ENCODE measurements at places on chromosomes 12 and 14.

DNA sequence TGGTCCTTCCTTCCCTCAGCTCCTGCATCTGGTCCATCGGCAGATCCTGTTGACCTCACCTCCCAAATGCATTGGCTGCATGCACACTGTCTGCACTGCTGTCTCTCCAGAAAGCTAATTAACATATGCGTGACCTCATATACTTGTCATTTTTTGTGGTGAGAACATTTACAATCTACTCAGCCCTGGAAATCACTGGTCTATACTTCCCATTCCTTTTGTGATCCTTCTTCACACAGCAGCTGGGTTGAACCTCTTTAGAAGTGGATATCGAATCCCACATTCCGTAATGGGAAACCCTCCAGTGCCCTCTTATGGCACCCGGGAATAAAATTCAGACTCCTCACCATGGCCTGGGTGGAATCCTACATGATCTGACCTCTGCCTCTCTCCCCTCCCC is 45.0 kb downstream of the SMOC1 start:
- no peak for DNase-seq

- DNase-seq, result no peak
Observed at GRCh38 chr14:99268810-99269707, 2.9 kb downstream of the BCL11B start.

- DNase-seq, result no peak
Observed at GRCh38 chr14:58364316-58364715, 31.4 kb upstream of the TOMM20L start.

- no peak for DNase-seq
Observed at GRCh38 chr14:36835128-36835527, 173.5 kb downstream of the PAX9 start.

DNA sequence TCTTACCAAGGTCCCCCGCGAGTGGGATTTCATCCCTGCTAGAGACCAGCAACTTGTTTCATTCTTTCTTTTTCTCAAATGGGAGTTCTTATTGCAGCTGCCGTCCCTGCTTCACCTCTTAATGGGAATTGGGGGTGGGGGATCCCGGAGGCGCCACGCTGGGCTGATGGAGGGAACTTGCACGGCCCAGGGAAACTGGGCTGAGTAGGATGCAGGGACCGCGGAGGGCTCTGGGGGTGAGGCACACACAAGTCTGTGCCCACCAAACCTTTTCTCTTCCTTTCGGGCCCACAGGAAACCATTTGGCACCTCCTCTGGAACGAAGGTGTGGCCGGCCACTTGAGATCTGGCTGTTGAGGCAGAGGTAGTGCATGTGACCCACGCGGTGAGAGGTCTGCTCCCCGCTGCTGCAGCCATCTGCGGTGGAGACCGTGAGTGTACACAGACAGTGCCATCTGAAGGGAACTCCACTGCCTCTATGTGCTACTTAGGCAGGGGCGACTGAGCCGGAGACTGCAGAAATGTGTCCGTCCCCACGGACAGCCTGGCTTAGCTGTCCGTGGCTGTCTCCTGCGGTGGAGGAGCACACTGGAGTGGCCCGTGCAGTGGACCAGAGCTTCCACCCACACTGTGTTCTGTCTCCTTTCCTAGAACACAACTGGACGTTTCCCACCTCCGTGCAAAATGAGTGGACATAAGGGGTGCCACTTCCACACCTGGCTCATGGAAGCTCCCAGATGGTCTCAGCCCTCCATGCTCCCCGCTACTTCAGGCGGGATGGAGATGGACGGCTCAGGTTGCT is 42.1 kb upstream of the TESC start:
- no peak for DNase-seq

DNA sequence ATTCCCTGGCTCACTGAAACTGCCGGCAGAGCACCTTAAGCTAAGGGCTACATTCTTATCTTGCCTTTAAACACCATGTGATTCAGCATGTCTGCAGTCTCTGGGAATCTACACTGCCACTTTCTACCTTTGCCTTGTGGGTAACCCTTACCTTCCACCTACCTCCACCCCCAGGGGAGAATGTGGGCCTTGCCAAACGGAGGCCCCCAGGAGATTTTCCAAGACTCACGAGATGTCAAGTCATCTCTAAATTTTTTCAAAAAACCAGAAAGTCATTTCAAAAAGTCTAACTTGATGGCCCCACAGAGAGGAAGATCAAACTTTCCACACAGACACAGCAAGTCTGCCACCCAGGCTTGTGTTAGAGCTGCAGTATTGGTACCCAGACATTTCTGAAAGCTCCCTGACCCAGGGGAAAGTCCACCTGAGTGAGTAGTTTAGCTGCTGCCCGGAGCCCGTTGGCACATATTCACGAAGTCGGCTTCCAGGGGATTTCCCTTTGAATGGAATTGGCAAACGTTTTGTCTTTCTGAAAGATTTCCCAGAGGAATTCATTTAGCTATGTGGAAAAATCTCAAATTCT is 4.7 kb upstream of the PSMA6 start:
- peak; percentile 61 for DNase-seq

DNA sequence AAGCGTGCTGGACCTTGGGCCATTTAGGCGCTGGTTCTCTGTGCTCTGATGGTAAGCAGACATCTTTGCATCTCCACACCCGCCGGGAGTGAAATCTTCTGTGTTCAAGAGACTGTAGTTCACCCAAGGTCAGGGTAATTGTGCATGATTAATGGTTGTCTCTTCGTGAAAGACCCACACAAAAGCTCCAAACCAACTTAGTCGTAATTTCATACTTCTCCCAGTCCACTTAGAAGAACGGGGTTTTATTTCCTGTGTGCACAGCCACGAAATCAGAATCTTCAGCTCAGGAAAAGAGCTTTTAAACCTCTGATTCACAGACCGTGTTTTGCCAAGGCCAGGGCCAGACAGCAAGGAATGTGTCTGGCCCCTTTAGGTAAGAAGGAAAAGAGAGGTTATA is 640.9 kb downstream of the MED13L start:
- DNase-seq, result no peak

- no peak for DNase-seq
Observed at GRCh38 chr12:42679466-42679865, 89.9 kb upstream of the PRICKLE1 start.

GRCh38 chr14:92040431-92041051 is 682 bp upstream of the TRIP11 start:
- no peak for DNase-seq

GRCh38 chr12:77686760-77687159 is 143.9 kb upstream of the NAV3 start:
- no peak for DNase-seq

DNA sequence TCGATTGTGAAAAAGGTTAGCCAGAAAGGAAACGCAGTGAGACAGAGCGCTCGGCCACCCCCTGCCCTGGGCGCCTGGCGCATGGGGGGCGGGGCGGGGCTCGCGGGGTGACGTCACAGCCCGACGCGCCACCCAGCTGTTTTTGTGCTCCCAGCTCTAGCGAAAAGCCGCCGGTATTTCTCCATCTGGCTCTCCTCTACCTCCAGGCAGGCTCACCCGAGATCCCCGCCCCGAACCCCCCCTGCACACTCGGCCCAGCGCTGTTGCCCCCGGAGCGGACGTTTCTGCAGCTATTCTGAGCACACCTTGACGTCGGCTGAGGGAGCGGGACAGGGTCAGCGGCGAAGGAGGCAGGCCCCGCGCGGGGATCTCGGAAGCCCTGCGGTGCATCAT is at the start of gene GABARAPL1:
GABARAPL1 (plus strand) TSS at position 139 of the 393 bp plus-strand sequence; CDS start at position 392, 253 bp downstream.
- peak; percentile 79 for DNase-seq

DNA sequence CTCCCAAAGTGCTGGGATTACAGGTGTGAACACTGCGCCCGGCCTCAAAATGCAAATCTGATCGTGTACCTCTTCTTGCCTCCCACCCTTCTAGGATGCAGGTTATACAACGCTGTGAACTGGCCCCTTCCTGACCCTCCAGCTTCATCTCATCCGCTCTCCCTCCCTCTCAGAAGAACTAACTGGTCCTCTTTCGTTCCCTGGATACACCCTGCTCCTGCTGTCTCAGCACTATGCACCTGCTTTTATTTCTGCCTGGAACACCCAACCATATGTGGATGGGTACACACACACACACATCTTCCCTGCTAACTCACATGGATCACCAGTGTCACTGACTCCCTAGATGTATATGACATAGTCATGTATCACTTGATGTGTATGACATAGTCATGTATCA is 56.1 kb upstream of the VASH1 start:
- DNase-seq, result no peak

- peak; percentile 35 for DNase-seq
Observed at GRCh38 chr14:99687284-99688209, 3.4 kb downstream of the CYP46A1 start.

GRCh38 chr14:92105073-92105892 is 1.1 kb downstream of the ATXN3 start:
- DNase-seq, result no peak

DNA sequence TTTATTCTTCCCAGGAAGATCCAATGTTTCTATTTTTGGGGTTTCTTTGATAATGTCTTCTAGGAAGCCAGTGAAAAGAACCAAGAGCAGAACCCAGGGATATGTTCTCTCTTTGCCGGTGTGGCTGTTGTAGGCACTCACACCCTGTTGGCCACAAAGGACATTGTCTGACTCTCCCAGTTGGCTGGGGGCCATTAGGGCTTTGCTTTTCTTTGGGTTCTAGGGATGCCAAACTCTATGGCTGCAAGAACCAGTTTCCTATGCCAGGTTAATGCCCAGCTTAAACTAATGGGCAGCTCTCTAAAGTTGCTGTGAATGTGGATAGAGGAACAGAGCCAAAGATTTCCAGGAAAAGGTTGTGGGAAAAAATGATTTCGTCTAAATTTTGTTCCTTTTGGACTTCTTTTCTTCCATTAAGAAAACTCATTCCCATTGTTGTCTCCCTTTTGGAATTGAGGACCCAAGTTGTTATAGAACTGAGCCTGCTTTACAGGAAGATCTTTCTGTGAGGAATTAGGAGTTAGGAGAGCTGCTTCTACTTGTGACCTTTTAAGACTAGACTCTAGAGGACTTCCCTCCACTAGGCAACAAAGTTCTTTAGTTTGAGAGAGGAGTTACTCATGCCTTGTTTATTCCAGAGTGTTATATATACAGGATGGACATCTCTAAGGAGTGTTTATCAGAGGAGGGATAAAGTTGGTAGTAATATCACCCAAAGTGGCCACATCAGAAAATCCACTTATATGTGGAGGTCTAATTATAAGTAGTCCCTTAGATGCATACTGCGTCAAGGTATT is 13.1 kb downstream of the COPZ1 start:
- DNase-seq, result no peak

- no peak for DNase-seq
Observed at GRCh38 chr14:99028521-99028920, 243.5 kb downstream of the BCL11B start.

DNA sequence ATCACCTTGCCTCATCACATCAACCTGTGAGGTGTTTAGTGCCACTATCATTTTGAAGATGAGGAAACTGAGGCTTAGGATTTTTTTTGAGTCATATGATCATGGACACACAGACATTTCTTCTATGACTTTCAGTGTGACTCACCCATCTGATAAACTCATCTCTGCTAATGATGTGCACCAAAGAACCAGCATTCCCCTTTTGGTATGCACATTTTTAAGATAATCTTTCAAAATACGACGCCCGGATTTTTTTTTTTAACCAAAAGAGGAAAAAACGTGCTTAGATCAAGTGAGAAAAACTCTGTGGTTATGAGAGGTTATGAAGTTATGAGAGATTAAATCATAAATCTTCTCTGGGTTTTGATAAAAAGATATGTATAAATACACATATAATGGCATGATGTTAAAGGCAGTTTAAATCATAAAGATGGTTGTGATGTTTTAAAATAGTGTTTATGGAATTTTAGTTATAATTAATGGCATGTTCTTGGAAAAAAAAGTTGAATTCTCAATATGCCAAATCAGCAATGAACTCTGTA is 948.1 kb downstream of the TMTC2 start:
- DNase-seq, result no peak

DNA sequence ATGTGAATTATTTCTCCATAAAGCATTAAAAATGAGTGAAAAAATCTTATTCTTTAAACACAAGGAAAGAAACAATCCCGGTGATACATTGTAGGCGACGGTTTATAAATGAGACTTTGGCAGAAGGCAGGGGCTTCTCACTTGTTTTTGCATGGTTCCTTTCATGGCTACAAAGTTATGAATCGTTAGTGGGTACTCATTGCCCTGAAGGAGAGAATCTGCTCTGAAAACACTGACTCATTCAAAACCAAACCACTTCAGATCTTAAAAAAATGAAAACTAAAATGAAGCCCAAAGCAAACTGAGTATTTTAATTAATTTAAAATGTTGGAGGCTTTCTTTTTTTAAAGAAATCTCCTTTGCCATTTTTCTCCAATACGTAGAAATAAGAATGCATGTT is 41.4 kb upstream of the AMIGO2 start:
- no peak for DNase-seq

DNA sequence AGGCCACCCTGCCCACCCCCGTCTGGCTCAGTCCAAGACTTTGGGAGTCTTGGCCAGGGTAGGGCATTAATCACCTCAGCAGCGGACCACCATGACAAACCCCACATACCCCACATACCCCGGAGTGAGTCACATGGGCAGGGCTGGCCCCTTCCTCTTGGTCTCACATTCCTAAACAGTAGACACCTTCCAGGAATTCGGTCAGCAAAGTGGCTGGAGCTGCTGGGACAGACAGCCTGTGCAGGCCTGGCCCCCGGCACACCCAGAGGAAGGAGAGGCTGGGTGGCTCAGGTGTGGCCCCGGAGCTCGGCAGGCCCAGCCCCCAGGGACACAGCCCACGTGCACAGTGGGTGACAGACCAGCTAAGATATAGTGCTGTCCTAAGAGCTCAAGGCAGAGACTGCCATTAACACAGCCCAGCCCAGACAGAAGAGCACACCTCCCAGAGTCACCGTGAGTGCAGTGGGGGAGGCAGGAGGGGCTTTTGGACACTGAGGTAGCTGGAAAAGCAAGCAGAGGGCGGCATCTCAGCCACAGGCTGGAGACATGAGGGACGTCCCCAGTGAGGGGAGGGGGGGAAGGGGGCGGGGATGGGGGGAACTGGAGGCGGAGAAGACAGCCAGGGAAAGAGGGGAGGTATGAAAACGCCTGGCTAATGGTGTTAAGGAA is 24.0 kb downstream of the CCDC85C start:
- no peak for DNase-seq

GRCh38 chr12:65232476-65233077 is 45.9 kb upstream of the MSRB3 start:
- DNase-seq, result no peak

All from stimulated activated CD4-positive, alpha-beta T cell treated with anti-CD3 and anti-CD28 coated beads, Interleukin-2, amount 100 ng/mL, for 24 hours (primary cell).